ENCODE measurements at places on chromosomes 16 and 17. TPM values are rescaled to one million over a fixed set of nuclear protein-coding genes. Genes with fewer than 3 reads are reported as not detected.

The ITGAD gene
- total RNA-seq = not detected

The CRYBA1 gene
- not detected for total RNA-seq

- DNase-seq = no peak
These were observed 38.2 kb downstream of the CLEC16A start for GRCh38 chr16:10982465-10983150.

The ZG16 gene
- total RNA-seq = not detected

- no peak for DNase-seq
These were observed 22.3 kb downstream of the TSPOAP1 start for GRCh38 chr17:58306131-58306951.

GRCh38 chr17:82257473-82257872 is 16.0 kb downstream of the CSNK1D start:
- no peak for DNase-seq

DNA sequence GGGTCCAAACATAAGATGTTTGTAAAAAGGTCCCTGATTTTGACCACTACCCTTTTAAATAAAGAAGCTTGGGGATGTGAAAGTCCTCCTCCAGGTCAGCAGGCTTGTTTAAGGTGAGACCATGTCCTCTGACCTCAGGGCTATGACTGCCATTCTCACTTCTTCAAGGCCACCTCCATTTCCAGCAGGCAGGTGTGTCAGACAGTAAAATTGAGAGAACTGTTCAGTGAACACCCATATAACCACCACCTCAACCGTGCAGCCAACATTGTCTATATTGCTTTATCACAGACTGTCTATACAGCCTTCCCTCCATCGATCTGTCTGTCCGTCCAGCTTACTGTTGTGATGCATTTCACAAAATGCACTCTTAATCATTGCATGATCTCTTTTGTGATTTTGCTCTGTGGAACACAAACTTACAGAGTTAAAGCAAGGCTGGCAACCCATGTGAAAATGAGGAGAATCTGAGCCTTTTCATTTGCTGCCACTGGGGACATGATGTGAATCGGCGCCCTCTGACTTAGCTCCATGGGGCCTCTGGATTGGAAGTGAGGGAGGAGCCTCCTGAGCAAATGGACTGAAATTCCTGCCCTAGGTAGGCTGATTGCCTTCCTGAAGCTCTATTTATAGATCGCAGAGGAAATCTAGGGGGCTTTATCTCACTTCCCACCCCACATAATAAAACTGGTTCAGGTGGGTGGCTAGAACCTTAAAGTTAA is 53.8 kb downstream of the ZNRF1 start:
- DNase-seq = no peak

DNA sequence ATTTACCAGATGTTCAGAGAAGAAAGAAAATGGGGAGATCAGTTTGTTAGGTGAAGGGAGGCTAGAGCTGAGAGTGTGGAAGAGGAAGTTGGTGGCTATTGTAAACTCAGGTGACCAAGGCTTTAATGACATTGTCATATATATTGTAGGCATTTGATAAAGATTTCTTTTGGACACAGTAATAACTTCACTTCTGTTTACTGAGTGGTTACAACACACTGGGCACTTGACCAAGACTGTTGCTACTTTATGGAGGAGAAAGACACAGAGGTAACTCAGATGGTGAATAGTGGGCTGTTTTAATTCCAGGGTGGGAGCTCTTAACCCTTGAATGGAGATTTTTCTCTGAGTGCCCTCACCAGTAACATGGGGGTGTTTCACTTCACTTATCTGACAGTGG is 46.0 kb downstream of the TNRC6A start:
- no peak for DNase-seq
